T-cell (primary cell): ENCODE measurements at places on chromosomes 16 and 17.

DNA sequence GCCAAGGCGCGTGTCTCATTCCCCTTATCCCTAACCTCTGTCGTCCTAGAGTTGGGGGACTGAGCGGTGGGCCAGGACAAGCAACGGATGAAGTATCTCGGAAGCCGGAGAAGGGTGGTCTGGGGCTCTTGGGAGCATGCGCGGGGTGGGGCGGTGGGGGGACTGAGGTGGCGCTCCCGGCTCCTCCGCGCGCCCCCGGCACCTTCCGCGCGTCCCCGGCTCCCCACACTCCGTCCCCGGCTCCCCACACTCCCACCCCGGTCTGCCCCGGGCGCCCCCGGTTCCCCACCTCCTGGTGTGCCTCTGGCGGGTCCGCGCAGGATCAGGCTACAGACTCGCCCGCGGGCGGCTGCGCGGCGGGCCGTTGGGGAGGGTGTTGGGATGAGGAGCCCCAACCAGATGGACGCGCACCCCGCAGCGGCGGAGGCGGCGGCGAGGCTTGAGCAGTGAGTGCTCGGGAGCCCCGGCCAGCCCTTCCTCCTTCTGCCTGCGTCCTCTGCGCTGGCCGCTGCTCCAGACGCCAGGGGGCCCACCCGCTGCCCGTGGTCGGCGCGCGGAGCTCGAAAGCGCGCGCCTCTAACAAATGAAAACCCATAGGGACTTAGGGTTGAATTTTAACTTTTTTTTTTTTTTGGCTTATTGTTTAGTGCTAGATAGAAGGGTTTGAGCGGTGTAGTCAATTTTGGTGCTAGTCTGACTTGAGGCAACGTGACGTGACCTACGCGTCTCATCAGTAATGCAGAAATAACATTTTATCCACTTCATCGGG lies 5.6 kb upstream of the CRYM start:
- DNase-seq, result no peak

DNA sequence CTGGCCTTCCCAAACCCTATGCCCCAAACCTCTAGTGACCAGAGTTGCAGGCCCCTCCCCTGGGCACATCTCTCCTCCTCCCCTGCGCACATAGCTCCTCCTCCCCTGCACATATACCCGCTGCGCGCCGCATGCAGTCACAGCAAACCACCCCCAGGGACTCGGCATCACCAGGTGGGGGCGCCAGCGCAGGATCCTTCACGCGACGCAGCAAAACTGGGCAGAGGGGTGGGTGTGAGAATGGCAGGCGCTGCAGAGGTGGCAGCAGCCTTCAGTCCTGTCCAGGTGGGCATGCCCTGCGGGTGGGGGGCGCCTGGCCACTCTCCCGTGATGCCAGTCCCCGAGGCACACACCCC lies 5.6 kb downstream of the CORO6 start:
- DNase-seq, result peak; percentile 87

GRCh38 chr16:14325502-14326401 lies 254.6 kb downstream of the MRTFB start:
- no peak for DNase-seq

DNA sequence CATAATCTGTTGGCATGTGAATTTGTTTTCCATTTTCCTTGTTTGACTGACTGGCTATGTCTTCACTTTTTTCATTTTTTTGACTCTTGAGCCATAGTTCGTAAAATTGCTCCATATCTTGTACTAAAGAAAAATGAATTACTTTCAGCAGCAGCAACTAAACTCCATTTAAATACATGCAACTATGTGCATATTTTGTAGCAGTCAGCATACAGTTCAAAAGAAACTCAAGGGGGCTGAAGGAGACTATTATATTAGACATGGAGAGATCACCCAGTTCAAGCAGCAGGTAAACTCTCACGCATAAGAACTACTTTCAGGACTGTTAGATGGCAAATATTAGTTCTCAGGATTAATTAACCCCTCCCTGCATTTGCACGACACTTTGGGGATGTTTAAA lies 13.6 kb upstream of the TXNDC11 start:
- no peak for DNase-seq

DNA sequence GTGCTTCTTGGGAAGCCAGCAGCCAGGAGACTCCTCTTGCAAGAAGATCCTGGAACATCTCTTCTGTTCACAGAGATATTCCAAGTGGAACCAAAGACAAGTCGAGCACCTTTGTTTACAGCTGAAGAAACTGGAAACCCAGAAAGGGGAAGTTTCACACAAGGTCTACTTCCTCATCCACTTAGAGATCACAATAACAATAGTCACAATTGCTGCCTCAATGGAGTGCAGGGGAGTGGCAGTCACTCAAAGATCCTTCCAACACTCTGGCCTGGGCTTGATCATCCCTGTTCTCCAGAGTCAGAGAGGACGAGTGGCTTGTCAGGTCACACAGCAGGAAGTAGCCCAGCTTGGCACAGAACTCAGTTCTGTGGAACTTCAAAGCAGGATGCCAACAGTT lies 46.9 kb upstream of the SIAH1 start:
- DNase-seq, result peak; percentile 7

DNA sequence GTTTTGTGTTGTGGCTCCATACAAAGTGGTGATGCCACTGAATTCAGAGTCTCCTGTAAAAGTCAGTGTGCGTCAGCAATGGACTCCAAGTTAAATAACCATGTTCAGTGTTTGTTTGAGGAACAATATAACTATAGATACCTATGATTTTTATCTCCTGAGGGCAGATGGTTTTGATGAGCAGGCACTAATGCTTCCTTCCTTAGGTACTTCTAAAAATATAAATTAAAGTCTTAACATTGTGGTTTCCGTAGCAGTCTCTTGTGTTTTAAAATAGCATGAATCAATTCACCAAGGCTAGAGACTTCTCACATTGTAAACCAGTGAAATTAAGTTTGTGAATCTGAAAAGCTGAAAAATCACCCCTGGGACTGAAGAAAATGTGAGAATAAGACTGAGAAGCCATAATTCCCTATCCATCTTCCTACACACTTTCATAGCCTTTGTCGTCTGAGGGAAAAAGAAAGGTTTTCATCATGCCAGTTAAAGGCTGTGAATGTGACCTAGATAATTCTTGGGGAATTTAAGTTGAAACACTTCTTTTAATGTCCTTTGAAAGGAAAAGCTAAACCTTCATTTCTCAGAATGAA lies 1502.9 kb downstream of the CDH11 start:
- DNase-seq, result no peak

DNA sequence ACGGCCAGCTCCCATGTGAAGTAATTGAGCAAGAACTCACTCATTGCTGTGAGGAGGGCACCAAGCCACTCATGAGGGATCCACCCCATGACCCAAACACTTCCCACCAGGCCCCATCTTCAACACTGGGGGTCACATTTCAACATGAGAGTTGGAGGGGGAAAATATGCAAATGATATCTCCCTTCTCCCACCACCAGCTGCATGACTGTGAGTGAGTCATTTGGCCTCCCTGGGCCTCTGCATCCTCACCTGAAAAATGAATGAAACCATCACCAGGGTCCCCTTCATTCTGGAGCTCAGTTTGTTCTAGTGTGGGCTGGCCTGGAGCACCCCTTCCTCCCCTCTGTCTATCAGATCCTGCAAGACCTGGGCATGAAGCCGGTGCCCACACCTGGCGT lies 6.8 kb upstream of the MED9 start:
- DNase-seq, result no peak

GRCh38 chr17:21356537-21357127 lies 19.5 kb upstream of the KCNJ12 start:
- DNase-seq, result no peak

DNA sequence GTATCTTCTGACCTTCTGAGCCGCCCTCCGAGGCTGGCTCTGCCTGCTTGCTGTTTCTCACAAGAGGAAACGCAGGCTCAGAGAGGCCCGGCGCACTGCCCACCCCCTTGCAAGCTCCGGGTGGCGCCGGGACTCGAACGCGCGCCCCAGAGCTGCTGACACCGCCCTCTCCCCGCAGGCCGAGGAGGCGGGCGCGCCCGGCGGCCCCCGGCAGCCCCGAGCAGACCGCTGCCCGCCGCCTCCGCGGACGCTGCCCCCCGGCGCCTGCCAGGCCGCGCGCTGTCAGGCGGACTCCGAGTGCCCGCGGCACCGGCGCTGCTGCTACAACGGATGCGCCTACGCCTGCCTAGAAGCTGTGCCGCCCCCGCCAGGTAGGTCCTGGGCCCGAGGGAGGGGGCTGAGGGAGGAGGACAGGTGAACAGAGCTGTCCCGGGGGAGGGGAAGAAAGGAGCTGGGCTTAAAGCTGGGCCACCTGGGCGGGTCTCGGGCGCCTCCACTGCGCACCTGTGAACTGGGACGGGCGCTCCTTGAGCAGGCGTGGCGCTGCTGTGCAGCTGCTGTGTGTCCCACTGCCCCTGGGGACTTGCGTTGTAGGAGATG lies 18.2 kb downstream of the WFDC1 start:
- no peak for DNase-seq

- DNase-seq, result peak; percentile 66
Measured at GRCh38 chr17:80899402-80900268, 92.0 kb upstream of the CHMP6 start.

DNA sequence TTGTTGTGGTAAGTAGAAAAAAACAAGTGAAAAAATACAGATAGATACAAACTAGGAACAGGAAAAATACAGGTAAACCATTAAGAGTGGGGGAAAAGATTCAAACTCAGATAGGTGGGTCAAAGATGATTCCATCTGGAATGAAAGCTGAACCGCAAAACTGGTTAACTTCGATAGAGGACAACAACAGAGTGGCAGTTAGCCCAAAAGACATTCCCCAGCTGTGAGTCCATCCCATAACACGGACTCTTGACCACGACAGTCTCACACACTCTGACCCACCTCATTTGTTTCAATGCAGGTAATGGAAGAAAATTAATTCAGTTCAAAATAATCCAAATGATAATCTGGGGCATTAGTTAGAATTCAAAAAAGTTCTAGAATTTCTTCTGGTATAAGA lies 13.5 kb downstream of the ELAC2 start:
- no peak for DNase-seq

- DNase-seq, result no peak
Measured at GRCh38 chr17:82458885-82459424, 414 bp downstream of the NARF start.

DNA sequence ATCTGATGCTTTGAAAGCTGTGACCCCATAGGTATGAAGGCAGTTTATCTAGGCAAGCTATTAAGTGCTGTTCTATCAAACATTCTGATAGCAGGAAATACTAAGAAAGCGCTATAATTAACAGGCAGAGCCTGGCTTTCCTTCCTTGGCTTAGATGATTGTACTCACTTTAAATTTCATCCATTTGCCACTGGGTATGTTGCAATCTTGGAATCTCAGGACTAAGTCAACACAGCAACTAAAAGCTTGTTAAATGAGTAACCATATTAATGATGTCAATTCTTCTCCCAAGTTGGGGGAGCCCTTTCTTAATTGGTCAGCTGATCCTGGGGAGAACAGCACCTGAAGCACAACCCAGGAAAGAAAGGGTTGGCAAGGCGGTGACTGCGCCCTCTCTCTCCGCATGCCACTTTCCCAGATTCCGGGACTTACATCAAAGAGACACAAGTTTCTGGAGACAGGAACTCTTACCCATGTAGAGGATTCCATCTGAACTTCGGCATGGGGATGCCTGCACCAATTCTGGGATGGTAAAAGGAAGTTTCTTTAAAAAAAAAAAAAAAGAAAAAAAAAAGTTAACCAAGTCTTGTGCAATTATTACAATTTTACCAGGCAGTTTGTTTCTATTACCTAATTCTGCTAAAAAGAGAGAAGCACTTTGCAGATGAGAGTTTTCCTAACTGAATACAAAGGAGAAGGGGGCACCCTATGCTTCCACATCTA lies 54.4 kb upstream of the ICAM2 start:
- DNase-seq, result no peak

GRCh38 chr16:58196898-58197313 lies 1.0 kb downstream of the CSNK2A2 start:
- no peak for DNase-seq

- DNase-seq, result no peak
Measured at GRCh38 chr17:4499431-4500190, 930 bp downstream of the SPNS2 start.

- peak; percentile 57 for DNase-seq
Measured at GRCh38 chr16:29702269-29702668, 23.3 kb downstream of the QPRT start.

GRCh38 chr16:89246903-89247733 lies 29.6 kb downstream of the ZNF778 start:
- peak; percentile 97 for DNase-seq

- DNase-seq, result no peak
Measured at GRCh38 chr17:81870131-81870980, 781 bp downstream of the ARHGDIA start.

GRCh38 chr16:86458149-86458777 lies 52.1 kb upstream of the FOXF1 start:
- DNase-seq, result no peak

DNA sequence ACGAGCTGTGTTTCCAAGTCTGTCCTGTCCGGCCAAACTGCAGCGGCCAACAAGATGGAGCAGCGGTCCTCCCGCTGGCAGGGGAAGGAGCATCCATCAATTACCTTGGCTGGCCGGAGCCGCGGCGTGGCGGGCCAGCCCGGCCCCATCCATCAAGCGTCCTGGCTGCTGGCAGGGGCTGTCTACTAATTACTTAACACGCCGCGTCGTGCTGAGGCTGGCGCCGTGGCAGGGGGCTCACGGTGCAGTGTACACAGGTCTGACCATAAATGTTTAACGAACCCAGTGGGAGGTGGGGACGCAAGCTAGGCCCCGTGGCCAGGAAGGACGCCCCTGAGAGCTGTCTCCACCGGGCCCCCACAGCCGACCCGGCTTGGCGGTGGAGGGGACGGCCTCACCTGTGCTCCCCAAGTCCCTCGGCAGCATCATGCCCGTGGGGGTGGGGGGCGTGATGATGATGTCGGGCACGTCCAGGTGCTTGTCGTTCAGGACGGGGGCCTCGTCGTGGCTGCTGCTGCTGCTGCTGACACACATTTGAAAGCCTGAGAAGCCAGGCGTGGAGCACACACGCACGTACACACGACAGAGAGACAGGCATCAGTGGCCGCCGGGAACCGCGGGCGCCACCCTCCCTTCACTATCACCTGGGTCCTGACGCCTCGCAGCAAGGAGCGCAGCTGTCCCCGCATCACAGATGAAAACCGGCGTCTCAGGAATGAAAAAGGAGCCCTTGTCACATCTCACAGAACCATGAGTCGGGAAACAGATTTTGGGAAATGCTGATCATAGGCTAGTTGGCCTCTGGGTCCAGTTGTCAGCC lies 21.2 kb upstream of the GINS2 start:
- DNase-seq, result no peak

GRCh38 chr17:75472119-75472518 lies 15.7 kb downstream of the TMEM94 start:
- DNase-seq, result no peak

- DNase-seq, result no peak
Measured at GRCh38 chr16:69465881-69466280, 41.5 kb downstream of the CYB5B start.
